ENCODE measurements at places on chromosomes 3 and 15.

GRCh38 chr15:66253418-66254088 is at the start of gene MEGF11:
MEGF11 (minus strand) TSS chr15:66253750; CDS start chr15:66128403, 125,347 bp downstream.
- no peak for DNase-seq

GRCh38 chr3:152120601-152121269 is 148.0 kb upstream of the MBNL1 start:
- DNase-seq: no peak

- DNase-seq: no peak
Observed at GRCh38 chr15:45276831-45277230, 24.8 kb downstream of the SLC28A2 start.

GRCh38 chr15:92638291-92638708 is 17.3 kb downstream of the FAM174B start:
- no peak for DNase-seq

- no peak for DNase-seq
Observed at GRCh38 chr3:117754841-117755240, 1045.3 kb downstream of the TUSC7 start.
